ELF-1 (cell line): ENCODE measurements at places on chromosomes 12 and 14.

DNA sequence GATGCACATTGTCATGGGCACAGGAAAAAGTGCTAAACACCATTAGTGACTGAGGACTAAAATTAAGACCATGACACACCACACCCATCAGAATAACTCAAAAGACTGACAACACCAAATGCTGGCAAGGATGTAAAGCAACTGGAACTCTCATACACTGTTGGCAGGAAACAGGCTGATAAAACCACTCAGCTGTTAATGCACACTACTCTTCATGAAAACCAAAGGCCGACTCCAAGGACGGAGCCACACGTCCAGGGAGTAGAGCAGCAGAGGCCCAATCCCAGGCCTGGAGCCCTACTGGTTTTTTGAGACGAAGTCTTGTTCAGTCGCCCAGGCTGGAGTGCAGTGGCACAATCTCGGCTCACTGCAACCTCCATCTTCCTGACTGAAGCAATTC, 6.4 kb downstream of the RAD52 start:
- DNase-seq: no peak

GRCh38 chr14:71320734-71321573, 413.7 kb downstream of the PCNX1 start:
- DNase-seq: peak; percentile 68

GRCh38 chr12:125079648-125080645, 14.7 kb downstream of the AACS start:
- DNase-seq: no peak

DNA sequence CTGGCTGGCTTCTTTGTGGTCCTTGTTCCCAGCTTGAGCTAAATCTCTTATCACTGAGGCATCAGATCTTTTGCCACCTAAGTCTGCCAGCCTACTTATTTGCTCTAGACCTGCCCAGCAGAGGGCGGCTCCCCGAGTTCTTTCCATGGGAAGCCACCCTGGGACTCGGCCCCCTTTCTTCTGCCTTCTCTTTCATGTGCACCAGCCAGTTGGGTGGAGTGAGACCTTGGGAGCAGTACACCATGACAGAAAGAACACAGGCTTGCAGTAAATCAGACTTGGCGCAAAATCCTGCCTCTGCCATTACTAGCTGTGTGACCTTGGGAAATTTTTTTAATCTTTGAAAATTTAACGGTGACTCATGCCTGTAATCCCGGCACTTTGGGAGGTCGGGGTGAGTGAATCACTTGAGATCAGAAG, 7.4 kb downstream of the SMAGP start:
- peak; percentile 24 for DNase-seq

GRCh38 chr14:88753873-88754272, 38.9 kb downstream of the EML5 start:
- DNase-seq: no peak

GRCh38 chr14:75823334-75823733, 158.5 kb downstream of the TGFB3 start:
- DNase-seq: no peak

DNA sequence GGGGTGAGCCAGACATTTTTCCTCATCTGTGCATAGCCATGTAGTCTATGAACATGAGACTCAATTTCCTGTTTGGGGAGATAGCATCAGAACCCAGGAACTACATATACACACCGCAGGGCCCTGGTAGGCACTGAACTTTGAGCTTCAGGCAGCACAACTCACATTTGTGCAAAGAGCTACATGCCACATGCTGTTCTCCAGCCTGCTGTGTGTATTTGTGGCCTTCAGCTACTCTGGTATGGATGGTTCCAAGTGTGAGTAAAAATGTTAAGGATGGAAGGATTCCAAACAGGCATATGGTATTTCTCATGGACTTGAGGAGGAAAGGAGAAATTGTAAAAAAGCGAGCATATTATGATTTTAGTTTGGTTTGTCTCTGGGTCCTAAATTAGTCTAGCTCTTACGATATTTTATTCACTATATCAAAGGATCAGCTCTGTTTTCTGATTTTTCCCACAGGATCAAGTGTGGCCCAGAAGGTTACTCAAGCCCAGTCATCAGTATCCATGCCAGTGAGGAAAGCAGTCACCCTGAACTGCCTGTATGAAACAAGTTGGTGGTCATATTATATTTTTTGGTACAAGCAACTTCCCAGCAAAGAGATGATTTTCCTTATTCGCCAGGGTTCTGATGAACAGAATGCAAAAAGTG, 422.4 kb upstream of the OR4E1 start:
- DNase-seq: no peak

DNA sequence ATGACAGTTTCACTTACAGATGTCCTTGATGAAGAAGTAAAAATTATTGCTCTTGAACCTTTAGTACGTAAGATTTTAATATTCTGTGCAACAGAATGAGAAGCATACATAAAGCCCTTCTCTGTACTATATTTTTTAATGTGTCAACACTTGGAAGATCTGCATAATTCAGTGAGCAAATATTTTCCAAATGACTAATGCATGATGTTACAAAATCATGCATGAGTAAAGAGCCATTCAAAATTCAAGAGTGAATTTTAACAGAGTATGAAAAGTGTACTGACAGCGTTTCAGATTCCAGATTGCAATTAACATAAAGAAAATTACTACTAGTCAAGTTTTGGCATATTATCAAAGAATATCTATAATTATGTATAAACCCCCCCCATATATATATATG, 101.4 kb upstream of the BBS10 start:
- no peak for DNase-seq

- no peak for DNase-seq
Observed at GRCh38 chr14:35248476-35248788, 43.8 kb upstream of the PSMA6 start.

GRCh38 chr14:58747181-58747580, 109.4 kb downstream of the DACT1 start:
- no peak for DNase-seq

DNA sequence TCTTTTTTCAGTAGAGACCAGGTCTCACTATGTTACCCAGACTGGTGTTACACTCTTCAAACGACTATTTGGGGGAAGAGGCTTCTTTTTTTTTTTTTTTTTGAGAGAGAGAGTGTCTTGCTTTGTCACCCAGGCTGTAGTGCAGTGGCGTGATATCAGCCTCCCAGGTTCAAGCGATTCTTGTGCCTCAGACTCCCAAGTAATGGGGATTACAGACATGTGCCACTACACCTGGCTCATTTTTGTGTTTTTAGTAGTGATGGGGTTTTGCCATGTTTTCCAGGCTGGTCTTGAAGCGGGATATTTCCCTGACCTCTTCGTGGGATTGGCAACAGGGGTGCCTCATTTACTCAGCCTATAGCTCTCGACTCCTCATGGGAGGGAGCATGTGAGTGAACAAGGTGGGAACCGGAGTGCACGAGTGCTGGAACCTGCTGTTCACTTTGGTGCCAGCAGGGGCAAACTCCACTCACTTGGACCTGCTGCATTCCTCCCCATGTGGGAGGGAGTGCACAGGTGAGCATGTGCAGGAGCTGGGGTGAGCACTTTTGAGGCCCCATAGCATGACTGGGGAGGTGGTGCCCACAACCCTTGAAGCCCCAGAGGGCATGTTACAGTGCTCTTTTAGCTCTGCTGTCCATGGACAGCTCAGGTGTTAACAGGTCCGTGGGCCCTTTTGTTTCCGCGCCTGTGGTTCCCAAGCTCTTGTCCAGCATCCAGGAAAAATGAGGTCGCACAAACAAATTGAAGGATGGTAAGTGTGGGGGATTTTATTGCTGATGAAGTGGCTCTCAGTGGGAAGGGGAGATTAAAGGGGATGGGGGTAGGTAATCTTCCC, 79.1 kb upstream of the HECTD1 start:
- DNase-seq: peak; percentile 14

DNA sequence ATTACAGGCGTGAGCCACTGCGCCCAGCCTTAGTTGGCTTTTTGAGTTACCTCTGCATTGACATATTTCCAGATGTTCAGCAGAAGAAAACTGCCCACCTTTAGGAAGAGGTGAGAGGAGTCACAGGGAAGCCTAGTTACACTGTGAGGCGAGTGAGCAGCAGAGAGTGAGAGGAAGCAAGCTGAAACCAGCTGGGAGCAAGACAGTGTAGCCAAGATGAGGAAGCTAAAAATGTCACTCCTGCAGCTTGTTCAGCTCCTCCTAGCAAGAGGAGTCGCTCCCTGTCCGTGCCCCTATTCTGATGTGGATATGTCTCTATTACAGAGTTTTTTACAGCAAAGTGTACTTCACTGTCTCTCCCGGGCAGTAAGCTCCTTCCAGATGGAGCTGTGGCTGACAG, 127.6 kb downstream of the GXYLT1 start:
- DNase-seq: no peak

GRCh38 chr12:130031571-130032189, 127.9 kb upstream of the TMEM132D start:
- DNase-seq: peak; percentile 88

GRCh38 chr14:53124786-53125185, 28.3 kb downstream of the DDHD1 start:
- no peak for DNase-seq

DNA sequence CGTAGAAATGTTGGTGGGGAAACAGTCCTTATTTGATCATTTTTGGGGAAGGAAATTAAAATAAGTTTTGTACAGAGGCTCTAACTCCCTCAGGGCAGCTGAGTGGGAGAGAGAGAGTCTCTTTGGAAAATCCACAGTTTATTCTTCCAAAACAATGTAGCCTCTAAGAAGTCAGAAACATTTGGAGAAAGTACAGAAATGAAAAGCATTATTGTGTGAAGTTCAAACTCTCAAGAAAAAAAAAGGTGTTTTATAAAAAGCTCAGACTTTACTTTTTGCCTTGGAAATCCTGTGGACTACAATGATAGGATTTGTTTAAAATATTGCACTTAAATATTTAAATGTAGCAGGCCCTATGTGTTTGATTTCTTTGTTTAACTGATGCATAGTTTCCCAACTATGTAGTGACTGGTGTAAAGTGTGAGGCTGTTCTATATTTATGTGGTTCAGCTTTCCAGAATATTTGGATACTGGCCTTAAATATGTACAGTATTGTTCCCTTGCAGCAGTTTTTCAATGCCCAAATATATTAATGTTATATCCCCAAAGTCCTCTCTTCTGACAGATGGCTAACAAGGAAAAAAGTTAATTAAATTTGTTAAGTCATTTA, 82.0 kb upstream of the OTOGL start:
- no peak for DNase-seq

- DNase-seq: no peak
Observed at GRCh38 chr14:28242895-28243294, 523.7 kb upstream of the FOXG1 start.

GRCh38 chr14:36672095-36672494, 10.4 kb downstream of the PAX9 start:
- DNase-seq: no peak

- no peak for DNase-seq
Observed at GRCh38 chr14:50041980-50042379, 74.4 kb downstream of the VCPKMT start.

DNA sequence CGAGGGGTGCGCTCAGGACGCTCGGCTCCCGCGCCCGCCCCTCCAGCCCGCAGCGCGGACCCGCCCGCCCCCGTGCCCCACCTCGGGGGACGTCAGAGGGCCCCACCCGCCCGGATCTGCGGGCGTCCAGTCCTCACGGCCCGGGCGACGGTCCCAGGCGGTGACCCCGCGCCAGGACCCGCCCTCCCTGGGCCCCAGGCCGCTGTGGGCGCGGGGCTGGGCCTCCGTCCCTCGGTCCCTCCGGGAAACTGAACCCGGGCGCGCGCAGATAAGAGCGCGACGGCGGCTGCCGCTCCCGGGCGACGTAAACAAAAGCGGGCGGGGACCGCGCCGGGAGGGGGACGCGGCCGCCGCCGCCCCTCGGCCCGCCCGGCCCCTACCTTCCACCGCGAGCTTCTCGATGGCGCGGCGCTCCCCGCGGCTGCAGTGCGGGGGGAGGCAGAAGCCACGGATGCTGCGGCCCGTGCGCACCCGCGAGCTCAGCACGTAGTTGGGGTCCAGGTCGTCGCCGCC, 1.1 kb downstream of the CKB start:
- no peak for DNase-seq

- peak; percentile 32 for DNase-seq
Observed at GRCh38 chr14:101557811-101558738, 3.2 kb upstream of the DIO3 start.

- DNase-seq: no peak
Observed at GRCh38 chr14:58637040-58637390, 747 bp upstream of the DACT1 start.
